ENCODE measurements at places on chromosomes 13 and 19.

DNA sequence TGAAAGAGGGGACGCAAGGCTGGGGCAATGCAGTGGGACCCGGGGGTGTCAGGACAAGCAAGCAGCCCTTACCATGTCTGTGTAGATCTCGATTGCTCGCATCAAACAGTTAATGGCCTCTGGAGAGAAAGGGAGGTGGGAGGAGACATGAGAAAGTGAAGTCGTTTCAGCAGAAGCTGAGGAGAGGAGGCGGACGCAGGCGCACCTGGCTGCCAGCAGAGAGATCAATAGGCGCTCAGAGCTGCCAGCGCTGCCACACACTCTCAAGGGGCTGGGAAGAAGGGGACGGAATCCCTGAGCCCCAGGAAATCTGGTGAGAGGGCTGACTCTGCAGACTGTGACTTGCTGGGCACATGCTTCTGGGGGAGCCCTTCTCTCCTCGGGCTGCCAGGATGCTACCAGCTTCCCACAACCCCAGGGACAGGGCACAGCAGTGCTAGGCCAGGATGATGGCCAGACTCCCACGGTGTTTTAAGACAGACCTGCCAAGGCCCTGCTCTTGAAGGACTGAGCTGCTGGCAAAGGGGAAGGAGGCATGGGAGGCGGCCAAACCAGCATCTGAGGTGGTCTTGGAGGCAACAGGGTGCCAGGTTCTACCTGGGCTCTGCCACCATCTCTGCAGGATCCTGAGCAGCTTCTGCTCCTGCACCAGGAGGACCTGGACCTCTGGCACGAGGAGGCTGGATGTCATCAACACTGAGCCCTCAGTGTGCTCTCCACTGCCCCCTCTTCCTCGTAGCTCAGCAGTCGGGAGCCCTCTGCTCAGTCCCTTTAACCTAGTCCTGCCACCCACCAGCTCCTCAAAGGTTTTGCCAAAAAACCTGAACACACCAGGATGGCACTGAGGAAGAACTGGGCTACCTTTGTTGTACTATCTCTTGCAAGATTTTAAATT, 11.7 kb upstream of the KPTN start:
- DNase-seq: no peak
- H3K4me1 ChIP-seq: no peaks in the 10 kb centered on the region
- H3K4me3 ChIP-seq: no peak overlapping the region
- no peaks in the 10 kb centered on the region for H3K27me3 ChIP-seq

DNA sequence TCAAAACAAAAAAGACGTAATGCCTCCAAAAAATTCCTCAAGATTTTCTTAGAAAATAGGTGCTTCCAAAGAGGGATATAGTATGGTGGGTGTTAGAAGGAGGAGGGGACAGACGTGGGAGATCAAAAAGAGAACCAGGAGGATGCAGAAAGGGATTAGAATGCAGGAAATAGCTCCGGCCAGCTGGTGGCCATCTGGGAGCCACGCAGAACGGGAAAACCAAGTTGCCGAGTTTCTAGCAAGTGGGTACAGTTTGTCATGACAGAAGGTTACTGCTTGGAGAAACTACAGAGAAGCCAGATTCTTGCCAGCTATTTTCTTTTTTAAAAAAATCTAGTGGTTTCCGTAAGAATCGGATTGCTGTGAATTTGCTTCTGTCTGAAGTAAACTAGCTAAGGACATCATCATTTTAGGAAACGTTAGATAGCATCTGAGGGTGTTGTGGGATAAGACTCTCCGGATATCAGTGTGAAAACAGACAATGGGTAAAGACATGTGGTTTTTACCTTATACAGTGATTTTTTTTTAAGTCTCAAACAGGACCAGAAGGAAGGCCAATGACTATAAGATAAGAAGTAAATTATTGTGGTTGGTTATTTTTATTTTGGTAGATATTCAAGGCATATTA, 104.9 kb downstream of the HSPH1 start:
- H3K27me3 ChIP-seq: peaks cover 3% of the 10 kb centered on the region
- no peak overlapping the region for H3K4me3 ChIP-seq
- no peaks in the 10 kb centered on the region for H3K36me3 ChIP-seq
- no peak overlapping the region for H3K27ac ChIP-seq

DNA sequence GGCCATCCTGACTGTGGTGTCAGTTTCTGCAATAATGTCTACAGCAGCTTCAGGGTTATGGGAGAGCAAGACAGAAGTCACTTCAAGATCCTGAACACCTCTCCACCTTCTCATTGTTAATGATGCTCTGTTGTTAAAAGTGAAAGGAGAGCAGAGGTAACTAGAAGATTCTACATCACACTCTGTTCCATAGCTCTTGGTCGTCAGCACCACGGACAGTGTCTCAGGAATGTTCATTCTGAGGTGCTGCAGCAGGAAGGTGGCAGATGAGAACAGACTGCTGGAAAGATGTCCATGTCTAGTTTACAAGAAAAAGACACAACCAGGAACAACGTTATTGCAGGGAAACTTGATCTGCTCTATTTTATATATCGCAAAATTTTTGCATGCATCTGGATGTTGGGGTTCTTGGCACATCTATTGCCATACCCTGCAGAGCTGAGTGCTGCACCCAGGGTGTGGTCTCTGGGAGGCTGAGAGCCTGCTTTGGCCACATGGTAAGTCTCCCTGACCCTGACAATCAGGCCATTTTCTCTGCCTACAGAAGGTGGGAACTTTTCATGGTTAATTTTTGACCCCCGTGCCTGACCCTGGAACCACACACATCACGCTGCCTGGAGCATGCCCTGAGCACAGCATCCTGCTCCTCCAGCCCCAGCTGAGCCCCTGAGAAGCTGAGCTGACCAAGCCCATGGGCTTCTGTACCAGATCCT, 12.7 kb downstream of the CEACAM21 start:
- no peaks in the 10 kb centered on the region for H3K4me1 ChIP-seq
- no peaks in the 10 kb centered on the region for H3K27me3 ChIP-seq
- H3K4me3 ChIP-seq: no peak overlapping the region
- H3K36me3 ChIP-seq: no peaks in the 10 kb centered on the region

GRCh38 chr13:94993616-94994015, 281.3 kb upstream of the SOX21 start:
- no peak overlapping the region for H3K27ac ChIP-seq
- H3K27me3 ChIP-seq: no peaks in the 10 kb centered on the region
- H3K4me3 ChIP-seq: no peak overlapping the region
- DNase-seq: no peak

DNA sequence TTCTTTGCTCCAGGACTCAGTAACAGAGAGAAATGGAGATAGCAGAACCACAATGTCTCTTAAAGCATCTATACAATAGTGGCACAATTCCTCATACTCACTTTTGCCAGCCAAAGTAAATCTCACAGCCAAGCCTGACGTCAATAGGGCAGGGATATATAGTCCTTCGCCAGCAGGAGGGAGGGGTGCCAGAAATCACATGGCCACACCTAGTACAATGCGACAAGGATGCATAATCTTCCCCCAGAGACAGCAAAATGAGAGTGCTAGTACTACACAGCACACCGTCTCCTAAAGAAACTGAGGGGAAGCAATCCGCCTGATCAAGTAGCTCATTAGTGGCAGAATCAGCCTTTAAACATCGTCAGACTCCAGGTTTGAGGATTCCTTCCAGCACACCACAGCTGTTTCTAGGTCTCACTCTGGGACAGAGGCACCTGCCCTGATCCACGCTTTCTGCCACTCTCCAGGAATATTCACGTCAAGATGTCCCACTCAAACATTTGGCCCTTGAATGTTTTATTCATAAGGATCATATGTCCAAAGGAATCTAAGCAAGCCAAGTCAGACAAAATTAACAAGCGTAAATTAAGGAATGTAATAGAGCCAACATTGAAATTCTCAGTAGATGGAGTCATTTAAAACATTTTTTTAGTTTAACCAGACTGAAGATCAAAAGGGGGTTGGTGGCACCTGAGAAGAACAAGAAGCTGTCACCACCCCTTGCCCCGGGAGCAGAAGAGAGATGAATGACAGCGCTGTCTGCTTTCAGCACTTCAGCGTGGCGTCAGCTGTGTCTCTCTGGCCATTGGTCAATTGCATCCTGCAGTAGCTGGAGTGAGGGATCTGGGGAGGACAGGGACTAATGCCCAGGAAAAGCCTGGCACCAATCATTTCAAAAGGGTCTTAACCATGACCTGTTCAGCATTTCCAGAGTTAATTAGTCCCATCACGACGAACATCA, 63.5 kb upstream of the SERP2 start:
- H3K27me3 ChIP-seq: no peaks in the 10 kb centered on the region
- no peak overlapping the region for H3K4me3 ChIP-seq
- H3K4me1 ChIP-seq: peaks cover 20% of the 10 kb centered on the region

- no peak for DNase-seq
- H3K36me3 ChIP-seq: no peaks in the 10 kb centered on the region
- H3K27me3 ChIP-seq: no peaks in the 10 kb centered on the region
- H3K4me3 ChIP-seq: no peak overlapping the region
- H3K4me1 ChIP-seq: peaks cover 8% of the 10 kb centered on the region
These were observed 4.4 kb downstream of the C13orf46 start for GRCh38 chr13:113969311-113969972.
